ENCODE measurements at places on chromosomes 7 and 10. TPM values are rescaled to one million over a fixed set of nuclear protein-coding genes. Genes with fewer than 3 reads are reported as not detected.

- no peaks in the 10 kb centered on the region for H3K27me3 ChIP-seq
- no peak for DNase-seq
- H3K36me3 ChIP-seq: no peaks in the 10 kb centered on the region
- no peak overlapping the region for H3K4me3 ChIP-seq
- no peaks in the 10 kb centered on the region for H3K4me1 ChIP-seq
- H3K27ac ChIP-seq: no peak overlapping the region
Measured at GRCh38 chr7:24877790-24878311, 102.1 kb downstream of the OSBPL3 start.

GRCh38 chr7:293681-294439 is 3.9 kb downstream of the FOXL3 start:
- H3K27ac ChIP-seq: no peak overlapping the region
- H3K4me3 ChIP-seq: no peak overlapping the region
- H3K36me3 ChIP-seq: no peaks in the 10 kb centered on the region
- H3K27me3 ChIP-seq: peaks cover 48% of the 10 kb centered on the region

DNA sequence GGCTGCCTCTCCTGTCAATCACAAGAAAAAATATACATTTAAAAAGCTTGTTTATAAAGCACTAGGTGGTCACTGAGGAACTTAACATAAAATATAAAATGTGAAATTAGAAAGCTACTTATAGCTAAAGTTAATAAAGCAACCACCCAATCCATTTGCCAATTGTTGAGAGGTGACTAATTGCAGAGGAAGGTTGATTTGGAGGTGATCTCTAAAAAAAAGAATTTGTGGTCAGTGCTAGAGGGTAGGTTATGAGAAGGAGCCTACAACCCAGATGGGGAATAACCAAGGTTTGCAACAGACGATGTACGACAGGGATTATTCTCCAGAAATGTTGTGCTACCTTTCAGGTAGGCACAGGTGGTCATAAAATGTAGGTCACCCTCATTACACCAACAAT is 444.2 kb upstream of the C7orf33 start:
- no peak for DNase-seq
- no peak overlapping the region for H3K27ac ChIP-seq
- no peak overlapping the region for H3K4me3 ChIP-seq
- no peaks in the 10 kb centered on the region for H3K4me1 ChIP-seq
- H3K27me3 ChIP-seq: no peaks in the 10 kb centered on the region

DNA sequence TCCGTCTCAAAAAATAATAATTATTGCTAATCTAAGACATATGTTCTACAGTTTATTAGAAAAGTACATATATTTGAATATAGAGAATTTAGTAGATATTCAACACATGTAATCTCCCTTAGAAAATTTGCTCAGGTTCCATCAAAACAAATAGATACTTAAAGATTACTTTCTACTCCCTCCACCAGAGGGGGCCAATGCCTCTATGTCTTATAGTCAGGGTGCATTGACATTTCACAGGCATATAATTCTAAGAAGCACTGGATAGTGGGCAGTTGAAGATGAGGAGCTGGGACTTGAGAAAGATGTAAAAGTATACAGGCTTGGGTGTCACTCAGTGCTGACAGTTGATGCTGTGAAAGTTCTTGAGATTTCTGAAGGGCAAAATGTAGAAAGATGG is 301.6 kb upstream of the HPS1 start:
- no peaks in the 10 kb centered on the region for H3K4me1 ChIP-seq
- H3K27me3 ChIP-seq: no peaks in the 10 kb centered on the region
- H3K4me3 ChIP-seq: no peak overlapping the region
- no peaks in the 10 kb centered on the region for H3K36me3 ChIP-seq

DNA sequence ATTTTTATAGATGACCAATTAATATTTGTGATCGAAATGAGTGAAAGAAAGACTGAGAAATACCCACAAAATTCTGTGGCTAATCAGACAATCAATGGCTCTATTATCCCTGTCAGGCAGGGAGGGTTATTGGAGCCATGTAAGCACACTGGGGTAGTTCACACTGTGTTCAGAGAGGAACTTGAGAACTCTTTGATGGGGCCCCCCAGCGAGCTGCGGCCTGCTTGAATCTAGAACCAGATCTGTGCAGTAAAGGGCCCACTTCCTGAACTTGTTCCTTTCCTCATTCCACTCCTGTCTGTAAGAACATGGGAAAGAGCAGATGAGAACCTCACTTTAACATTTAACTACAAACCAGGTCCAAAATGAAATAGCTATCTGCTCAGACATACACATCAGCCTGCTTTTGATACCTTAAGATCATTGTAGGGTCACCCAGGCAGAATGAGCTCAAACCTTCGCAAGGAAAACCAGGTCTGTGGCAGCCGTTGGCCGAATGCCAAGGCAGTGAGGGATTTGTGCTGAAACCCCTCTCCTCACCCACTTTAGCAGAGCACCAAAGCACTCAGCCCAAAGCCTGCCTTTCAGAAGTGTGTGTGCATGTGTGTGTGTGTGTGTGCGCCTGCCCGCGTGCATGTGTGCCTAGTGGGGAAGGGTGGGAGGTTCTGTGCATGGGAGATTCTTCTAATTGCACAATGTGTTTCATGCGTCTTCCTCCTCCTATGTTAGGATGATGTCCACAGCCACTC is 365.6 kb upstream of the MGMT start:
- H3K4me1 ChIP-seq: no peaks in the 10 kb centered on the region
- H3K36me3 ChIP-seq: no peaks in the 10 kb centered on the region
- H3K4me3 ChIP-seq: no peak overlapping the region
- H3K27ac ChIP-seq: no peak overlapping the region

DNA sequence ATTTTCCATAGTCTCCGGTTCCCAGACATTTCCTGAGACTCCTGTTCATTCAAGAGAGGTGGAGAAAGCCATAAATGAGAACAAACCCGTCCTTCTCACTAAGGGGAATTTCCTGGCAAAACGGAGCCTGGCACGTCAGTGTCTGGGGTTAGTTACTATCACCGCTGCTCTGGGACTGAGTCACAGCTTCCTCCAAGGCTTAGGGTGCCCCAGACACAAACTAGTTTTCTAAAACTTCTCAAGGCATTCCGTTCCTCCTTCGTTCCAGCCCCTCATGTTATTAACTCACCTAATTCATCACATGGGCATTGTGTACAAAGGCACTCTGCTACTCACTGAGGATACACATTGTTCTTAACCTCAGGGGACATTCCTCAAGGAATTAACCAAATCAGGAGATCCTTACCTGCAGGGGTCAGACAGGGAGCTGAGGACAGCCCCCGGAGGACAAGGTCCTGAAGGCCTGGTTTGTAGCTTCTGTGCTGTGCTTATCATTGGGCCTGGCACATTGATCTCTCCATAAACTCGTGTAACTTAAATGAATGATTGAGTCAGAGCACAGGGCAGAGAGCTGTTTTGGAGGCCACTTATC is 103.0 kb upstream of the KLF6 start:
- H3K36me3 ChIP-seq: no peaks in the 10 kb centered on the region
- DNase-seq: peak; percentile 81
- peaks cover 22% of the 10 kb centered on the region for H3K4me1 ChIP-seq
- no peaks in the 10 kb centered on the region for H3K27me3 ChIP-seq
- peak overlapping the region; percentile 87 for H3K27ac ChIP-seq

DNA sequence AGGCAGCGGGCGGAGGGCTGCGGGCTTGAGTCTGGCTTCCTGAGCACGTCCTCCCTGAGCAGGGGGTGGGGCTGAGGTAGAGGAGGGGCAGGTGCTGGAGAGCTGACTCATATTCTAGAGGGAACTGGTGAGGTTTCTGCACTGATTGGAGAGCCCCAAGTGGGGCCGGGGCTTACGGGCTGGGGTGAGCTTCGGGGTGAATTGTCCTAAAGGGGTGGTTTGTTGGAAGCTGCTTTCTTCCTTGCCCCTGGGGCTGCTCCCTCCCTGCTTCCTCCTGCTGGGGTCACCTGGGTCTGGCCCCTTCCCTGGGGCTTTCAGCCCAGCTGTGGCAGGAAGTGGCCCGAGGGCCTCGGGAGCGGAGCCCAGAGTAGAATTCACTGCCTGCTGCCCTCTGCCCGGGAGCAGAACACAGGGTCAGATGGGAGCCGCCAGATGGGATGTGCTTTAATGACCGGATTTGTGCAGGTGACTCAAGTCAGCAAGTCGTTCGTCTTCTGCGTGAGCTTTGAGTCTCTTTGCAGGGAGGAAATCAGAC is 48.6 kb downstream of the FAM20C start:
- no peak overlapping the region for H3K4me3 ChIP-seq
- no peaks in the 10 kb centered on the region for H3K36me3 ChIP-seq
- no peak for DNase-seq
- no peaks in the 10 kb centered on the region for H3K27me3 ChIP-seq
- H3K27ac ChIP-seq: no peak overlapping the region
- no peaks in the 10 kb centered on the region for H3K4me1 ChIP-seq

- no peak overlapping the region for H3K4me3 ChIP-seq
- no peak overlapping the region for H3K27ac ChIP-seq
- H3K36me3 ChIP-seq: no peaks in the 10 kb centered on the region
- DNase-seq: no peak
- H3K4me1 ChIP-seq: no peaks in the 10 kb centered on the region
Measured at GRCh38 chr10:6423004-6423403, 157.1 kb downstream of the PRKCQ start.

- no peaks in the 10 kb centered on the region for H3K27me3 ChIP-seq
- H3K27ac ChIP-seq: no peak overlapping the region
- H3K4me3 ChIP-seq: no peak overlapping the region
- H3K36me3 ChIP-seq: no peaks in the 10 kb centered on the region
- no peaks in the 10 kb centered on the region for H3K4me1 ChIP-seq
Measured at GRCh38 chr7:147912291-147912690, 678.3 kb upstream of the C7orf33 start.

GRCh38 chr10:83848677-83849076 is 290.6 kb upstream of the GHITM start:
- no peaks in the 10 kb centered on the region for H3K27me3 ChIP-seq
- H3K4me1 ChIP-seq: peaks cover 9% of the 10 kb centered on the region
- no peaks in the 10 kb centered on the region for H3K36me3 ChIP-seq
- H3K4me3 ChIP-seq: no peak overlapping the region
- DNase-seq: no peak

DNA sequence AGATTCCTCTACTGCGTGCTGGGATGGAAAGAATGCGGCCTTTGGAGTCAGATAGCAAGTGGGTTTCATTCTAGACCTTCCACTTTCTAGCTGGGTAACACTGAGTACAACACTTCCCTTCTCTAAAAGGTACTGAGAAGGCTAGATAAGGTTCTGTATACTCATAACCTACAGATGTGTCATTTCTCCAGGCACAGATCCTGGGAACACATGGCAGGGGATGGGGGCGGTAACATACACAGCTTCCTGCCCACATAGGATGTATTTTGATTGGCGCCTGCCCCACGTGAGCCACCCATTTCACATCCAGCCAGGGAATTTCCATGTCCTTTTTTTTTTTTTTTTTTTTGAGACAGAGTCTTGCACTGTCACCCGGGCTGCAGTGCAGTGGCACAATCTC is 31.8 kb downstream of the KLRG2 start:
- no peak overlapping the region for H3K27ac ChIP-seq
- H3K4me1 ChIP-seq: no peaks in the 10 kb centered on the region
- DNase-seq: no peak
- H3K36me3 ChIP-seq: no peaks in the 10 kb centered on the region

DNA sequence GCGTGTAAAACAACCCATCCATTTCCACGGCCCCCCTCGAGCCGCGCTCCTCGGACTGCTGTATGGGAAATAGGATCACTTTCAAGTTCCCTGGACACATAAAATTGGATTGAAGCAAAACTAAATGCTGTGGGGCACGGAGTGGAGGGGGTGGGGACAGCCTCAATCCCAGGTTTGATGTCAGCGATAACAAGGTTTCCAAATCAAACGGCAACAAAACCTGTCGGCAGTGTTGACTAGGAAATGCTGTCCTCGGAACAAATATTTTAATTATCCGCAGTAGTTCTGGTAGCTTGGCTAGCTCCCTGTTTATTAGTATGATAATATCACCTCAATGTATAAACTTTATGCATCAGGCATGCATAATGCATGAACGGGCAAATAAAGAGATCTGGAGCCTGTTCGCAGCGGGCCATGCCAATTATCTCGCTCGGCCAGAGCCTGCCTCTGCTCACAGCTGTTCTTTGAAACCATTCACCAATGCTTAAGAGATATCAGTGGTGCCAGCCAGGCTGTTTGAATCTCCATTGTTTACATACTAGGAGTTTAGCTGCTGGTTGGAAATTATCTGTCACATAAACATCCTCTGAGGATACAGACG is 161.1 kb downstream of the PAXIP1 start:
- peaks cover 5% of the 10 kb centered on the region for H3K27me3 ChIP-seq
- H3K27ac ChIP-seq: no peak overlapping the region
- no peak for DNase-seq
- H3K4me3 ChIP-seq: no peak overlapping the region

- H3K4me3 ChIP-seq: peak overlapping the region; percentile 35
- H3K27ac ChIP-seq: peak overlapping the region; percentile 84
- no peaks in the 10 kb centered on the region for H3K36me3 ChIP-seq
Measured at GRCh38 chr10:30784524-30784896, 155.0 kb upstream of the LYZL2 start.

- H3K27me3 ChIP-seq: no peaks in the 10 kb centered on the region
- H3K27ac ChIP-seq: no peak overlapping the region
- peaks cover 5% of the 10 kb centered on the region for H3K4me1 ChIP-seq
- H3K36me3 ChIP-seq: no peaks in the 10 kb centered on the region
Measured at GRCh38 chr10:113035732-113036312, 85.8 kb downstream of the TCF7L2 start.

DNA sequence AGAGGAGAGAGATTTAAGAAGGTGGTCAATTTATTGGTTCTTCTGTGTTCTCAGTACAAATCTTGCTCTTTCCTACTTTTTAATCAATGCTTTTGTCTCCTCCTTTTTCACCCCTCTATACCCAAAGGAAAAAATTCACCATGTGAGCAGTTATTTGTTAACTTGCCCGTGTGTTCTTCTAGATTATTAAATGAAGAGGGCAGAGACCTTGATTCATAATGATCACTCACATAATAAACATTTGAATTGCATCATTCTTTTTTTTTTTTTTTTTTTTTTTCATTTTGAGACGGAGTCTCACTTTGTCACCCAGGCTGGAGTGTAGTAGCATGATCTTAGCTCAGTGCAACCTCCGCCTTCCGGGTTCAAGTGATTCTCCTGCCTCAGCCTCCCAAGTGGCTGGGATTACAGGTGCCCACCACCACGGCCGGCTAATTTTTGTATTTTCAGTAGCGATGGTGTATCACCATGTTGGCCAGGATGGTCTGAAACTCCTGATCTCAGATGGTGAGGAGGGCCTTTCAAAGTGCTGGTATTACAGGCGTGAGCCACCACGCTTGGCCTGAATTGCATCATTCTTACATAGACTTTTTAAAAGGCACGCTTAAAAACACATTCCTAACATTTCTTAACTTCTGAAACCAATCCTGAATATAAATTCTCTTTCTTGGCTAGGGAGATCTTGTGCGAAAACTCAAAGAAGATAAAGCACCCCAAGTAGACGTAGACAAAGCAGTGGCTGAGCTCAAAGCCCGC is 3.6 kb downstream of the GARS1 start:
- H3K27ac ChIP-seq: no peak overlapping the region
- peaks cover 30% of the 10 kb centered on the region for H3K36me3 ChIP-seq
- peaks cover 32% of the 10 kb centered on the region for H3K4me1 ChIP-seq
- H3K4me3 ChIP-seq: no peak overlapping the region
- DNase-seq: no peak

TDRD1 gene
- 0.72 TPM for total RNA-seq

OPN4 gene
- total RNA-seq: not detected

TNPO3 gene
- 36.2 TPM for total RNA-seq

FMC1 gene
- total RNA-seq: 10.0 TPM

CTAGE4 gene
- not detected for total RNA-seq

ZNF467 gene
- 22.1 TPM for total RNA-seq

HDAC9 gene
- total RNA-seq: 15.4 TPM

HYCC1 gene
- 27.1 TPM for total RNA-seq

All from adrenal gland (tissue), 19 donors.